ENCODE measurements at places on chromosomes 6 and 20.
A peak's percentile ranks its signal among the peaks of the same experiment; 100 is the strongest.

DNA sequence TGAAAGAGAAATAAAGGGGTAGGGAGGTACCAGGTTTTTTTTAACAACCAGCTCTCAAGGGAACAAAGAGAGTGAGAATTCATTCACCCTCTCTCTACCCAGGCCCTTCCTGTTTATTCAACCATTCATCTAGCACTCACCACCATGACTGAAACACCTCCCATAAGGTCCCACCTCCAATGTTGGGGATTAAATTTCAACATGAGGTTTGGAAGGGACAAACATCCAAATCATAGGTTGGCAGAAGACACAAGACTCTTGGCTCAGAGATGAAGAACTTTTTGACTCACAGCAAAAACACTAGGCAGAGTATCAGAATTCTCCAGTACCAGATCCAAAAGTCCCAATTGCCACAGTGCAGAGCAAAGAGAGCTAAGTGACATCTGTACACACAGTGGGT is 186.3 kb downstream of the EDN1 start:
- no peak for DNase-seq

DNA sequence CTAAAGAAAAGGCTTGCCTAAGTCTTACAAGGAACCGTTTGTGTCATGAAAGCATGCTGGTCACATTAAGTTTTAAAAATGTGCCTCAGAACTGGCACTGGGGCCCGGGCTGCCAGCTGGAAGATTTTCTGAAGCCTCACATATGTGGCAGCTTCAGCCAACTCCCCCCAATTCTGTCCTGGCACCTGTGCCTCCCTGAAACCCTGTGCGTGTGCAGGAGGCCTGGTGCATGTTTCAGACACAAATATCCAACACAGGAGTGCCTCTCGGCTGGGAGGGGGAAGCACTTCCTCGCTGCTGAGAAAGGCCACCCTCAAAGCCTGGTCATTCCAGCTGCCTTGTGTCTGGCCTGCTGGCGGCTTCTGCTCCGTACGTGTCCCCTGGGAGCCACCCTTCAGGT is 188.5 kb upstream of the SNX9 start:
- no peak for DNase-seq

DNA sequence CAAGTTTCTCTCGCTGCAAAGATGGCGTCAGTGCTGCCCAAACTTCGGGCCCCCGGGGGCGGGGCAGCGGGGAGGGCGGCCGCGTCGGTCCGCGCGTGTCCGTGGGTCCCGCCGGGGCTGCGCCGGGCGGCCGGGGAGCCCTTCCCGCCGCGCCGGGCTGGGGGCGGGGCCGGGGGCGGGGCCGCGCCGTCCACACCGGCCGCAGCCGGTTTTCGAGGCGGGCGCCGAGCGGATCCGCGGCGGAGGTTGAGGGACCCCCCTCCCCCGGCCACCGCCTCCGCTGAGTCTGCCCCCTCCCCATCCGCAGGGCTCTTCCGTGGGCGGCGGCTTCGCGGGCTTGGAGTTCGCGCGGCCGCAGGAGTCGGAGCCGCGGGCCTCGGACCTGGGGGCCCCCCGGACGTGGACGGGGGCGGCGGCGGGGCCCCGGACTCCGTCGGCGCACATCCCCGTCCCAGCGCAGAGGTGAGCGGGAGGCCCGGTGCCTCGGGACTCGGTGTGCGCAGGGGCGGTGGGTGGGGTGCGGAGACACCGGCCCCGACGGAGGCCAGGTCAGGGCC is 572 bp downstream of the SLC2A4RG start:
- DNase-seq = no peak

DNA sequence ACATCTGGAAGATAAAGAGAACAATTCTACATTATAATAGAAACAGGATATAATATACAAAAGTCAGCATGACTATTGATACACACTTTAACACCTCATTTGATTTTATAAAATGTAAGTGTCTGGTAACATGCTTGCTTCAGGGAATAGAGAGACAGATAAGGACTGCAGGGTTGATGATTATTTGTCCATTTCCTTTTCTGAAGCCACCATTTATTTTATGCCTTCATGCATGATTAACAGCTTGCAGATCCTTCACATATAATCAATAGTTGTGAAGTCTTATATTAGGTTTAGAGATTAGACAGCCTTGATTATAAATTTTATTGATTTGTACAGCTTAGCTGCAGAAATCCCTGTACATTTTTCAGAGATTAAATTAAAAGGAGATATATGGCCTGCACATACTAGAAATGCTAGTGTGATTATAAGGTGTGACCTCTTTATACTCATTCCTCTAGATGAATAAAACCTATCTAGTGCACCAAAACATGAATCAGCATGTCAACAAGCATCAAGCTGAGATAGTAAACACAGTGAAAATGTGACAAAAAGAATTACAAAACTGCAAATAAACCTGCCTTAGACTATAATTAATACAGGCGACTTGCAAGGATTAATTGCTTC is 198.8 kb upstream of the THEMIS start:
- DNase-seq = no peak

DNA sequence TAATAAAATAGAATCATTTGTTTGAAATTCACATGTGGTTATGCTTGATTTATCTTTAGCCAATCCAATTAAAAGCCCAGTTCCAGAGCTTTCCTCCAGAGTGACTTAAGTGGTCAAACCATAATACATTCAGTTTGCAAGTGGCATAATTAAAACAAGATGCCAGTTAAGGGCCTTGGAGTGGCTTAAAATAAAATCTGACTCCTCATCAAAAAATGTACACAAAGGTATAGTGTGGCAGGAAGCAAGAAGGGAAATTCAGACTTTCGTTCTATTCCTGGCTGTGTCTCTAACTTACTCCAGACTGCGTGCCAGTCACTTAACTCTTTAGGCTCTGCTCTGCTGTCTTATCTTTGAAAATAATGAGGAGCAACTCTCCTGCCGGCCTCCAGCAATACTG is 251.3 kb upstream of the PRND start:
- peak; percentile 70 for DNase-seq

DNA sequence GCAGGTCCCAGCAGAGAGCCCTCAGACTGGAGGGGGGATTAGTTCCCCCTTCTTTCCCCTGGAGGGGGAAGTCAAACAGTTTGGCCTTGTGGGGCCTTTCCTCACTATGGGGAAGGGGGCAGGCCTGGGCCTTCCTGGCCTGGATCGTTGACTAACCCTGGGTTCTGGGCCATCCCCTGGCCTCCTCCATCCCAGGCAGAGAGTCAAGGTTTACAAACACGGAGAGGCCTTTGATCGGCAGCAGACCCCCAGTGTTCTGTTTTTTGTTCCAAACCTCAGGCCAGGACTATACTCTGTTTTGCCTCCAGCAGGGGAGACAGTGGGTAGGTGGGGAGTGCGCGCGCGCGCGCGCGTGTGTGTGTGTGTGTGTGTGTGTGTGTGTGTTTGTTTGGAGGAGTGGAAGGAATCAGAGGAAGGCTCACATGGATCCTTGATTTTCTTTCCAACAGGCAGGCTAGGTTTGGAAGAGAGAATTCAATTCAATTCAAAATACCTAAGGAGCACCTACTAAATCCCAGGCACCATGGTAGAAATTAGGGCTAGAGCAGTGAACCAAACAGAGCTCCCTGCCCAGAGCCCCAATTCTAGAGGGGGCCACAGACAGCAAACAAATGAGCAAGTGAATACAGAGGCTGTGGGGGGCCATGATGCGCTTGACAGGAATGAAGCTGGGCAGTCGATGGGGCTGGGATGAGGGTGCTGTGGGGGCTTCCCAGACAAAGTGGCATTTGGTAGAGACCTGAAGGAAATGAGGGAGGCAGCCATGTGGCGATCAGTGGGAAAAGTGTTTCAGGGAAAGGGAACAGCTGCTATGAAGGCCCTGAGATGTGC is 14.8 kb downstream of the TP53RK start:
- no peak for DNase-seq

DNA sequence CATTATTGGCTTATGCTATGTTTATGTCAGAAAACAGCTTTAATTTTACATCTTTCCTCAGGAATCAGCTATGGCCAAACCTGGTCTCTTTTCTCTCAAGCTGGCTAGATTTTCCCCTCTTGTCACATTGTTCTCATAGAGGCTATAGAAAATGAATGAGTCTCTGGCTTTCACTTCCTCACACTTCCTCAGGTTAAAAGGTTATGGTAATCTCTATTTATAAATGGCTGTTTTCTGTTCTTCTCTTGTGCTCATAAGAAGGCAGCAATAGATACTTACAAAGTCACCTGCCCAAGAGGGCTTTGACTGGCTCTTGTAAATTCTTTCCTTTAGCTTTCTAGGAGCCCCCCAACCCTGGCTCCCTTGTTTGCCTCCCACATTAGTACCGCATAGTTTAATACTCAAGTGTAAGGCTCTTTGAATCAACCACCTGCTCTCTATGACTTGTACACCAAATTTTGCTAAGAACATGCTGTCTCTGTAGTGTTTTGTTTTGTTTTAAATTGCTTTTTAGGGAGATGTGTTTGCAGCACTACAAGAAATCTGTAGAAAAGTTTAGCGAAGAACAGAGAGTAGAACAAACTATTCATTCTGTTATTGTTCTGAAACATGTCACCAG is 897.4 kb upstream of the CITED2 start:
- peak; percentile 31 for DNase-seq

DNA sequence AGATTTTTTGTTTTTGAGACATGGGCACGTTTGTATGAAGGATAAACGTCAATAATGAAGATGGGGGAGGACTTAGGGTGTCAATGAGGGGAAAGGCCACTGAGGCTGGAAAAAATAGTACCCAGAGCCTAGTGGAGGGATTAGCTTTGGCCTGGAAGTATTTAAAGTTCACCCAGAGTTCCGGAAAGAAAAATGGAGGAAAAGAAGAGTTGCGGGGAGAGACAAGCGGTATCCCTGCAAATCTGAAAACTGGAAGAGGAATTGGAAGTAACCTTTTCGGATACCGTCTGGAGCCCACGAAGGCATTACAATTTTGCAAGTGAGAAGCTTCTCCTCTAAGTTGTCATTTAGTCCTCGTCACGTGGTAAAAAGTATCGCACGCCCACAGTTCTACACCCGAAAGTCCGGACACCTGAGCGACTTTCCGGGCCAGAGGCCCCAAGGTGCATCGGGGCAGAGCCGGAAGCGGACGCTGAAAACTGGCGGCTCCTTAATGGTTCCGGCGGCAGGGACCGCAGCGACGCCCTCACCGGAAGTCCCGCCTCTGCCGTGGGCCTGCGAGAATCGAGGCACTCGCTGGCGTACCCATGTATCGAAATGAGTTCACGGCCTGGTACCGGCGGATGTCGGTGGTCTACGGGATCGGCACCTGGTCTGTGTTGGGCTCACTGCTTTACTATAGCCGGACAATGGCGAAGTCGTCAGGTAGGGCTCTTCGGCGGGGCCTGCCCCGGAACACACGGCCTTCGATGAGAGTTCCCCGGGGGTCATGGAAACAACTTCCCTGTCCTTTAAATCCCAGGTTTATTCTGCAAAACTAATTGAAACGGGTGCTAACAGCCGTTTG is at the start of gene SMIM26:
TSS of gene SMIM26 (plus strand) at position 541 of the 847 bp plus-strand sequence. CDS start at position 588, 47 bp downstream.
- DNase-seq = peak; percentile 94

DNA sequence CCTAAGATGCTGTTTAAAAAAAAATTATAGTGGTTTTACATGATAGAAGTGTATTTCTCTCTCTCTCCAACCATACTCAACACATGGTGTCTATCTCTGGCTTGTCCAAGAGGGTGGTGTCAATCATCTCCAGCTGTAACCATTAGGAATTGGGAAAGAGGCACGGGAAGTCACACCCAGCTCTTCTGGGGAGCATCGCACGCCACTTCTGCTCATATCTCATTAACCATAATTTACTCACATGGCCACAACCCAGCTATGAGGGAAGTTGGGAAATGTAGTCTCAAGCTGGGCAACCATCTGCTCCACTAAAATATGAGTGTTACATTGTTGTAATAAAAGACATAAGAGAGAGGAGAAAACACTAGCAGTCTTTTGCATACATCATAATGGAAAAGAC is 30.4 kb upstream of the TSHZ2 start:
- DNase-seq = no peak

DNA sequence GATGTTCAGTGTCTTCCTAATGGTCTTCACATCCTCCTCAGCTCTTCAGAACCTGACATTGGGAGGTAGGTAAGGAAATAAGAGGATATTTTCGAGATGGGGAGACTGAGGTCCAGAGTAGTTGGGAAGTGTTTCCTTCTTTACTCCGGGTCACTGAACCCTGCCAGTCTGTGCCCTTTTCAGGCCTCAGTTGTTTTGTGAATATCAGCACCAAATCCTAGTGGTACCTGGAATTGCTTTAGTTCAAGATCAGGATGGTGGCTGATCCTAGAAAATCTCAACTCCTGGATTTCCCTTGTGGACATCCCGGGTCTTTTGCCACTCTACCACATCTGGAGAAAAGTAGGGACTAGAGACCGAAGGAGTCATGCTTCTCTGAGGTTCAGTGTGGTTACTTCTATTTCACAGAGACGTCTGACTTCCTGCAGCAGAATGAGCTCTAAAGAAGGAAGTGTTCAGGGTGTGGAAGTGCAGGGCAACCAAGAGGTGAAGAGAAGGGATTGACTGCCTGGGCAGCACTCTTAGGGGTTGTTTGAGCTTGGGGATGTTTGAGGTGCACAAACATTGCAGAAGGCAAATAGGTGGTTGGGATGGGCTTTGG is 995 bp downstream of the STK4 start:
- no peak for DNase-seq

- no peak for DNase-seq
These were observed 120.6 kb downstream of the TBX18 start for GRCh38 chr6:84643778-84644177.

- DNase-seq = no peak
These were observed 335.3 kb downstream of the SOX4 start for GRCh38 chr6:21928827-21929226.

GRCh38 chr6:124203812-124204167 is 400.1 kb downstream of the NKAIN2 start:
- no peak for DNase-seq

DNA sequence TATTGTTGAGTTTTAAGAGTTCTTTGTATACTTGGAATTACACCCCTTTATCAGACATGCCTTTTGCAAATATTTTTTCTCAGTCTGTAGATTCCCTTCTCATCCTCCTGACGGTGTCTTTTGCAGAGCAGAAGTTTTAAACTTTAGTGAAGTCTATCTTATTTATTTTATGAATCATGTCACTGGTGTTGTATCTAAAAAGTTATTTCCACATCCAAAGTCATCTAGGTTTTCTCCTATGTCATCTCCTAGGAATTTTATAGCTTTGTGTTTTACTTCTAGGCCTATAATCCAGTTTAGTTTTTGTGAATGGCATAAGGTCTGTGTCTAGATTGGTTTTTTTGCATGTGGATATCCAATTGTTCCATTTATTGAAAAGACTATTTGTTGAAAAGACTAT is 271.3 kb downstream of the KIF16B start:
- no peak for DNase-seq

DNA sequence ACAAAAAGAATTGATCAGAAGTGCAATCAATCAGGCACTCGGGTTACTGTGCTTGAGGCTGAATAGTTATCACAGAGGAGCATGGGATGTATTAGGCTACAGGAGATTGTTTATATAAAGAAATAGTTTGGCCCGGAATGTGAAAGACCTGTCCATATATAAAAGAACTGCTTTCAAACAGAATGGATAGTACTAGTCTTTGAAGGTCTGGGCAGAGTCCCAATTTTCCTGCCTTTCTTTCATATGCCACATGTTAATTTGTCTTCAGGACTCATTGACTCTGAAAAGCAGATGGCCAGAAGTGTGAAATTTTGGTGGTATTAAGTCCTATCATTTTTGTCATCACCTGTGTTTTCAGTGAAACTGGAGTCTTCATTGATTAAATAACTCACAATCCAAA is 314.5 kb downstream of the EYA4 start:
- DNase-seq = no peak

All from NCI-H1105 treated with DMSO at 0.1 percent for 48 hours (cell line).